Cardiac fibroblast (primary cell): ENCODE measurements at places on chromosomes 13 and 19.

GRCh38 chr19:38904581-38905539 lies 5.1 kb downstream of the NFKBIB start:
- no peak for DNase-seq

DNA sequence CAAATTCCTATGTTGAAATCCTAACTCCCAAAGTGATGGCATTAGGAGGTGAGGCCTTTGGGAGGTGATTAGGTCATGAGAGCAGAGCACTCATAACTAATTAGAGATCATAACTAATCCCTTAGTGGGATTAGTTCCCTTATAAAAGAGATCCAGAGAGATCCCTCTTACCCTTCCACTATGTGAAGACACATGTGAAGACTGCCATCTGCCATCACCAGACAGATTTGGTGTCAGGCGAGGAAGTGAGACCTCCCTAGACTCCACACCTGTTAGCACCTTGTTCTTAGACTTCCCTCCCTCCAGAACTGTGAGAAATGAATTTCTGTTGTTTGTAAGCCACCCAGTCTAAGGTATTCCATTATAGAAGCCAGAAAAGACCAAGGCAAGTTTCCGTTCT lies 112.2 kb downstream of the NDFIP2 start:
- DNase-seq = no peak

- DNase-seq = no peak
Measured at GRCh38 chr13:33015791-33016323, 366 bp upstream of the KL start.

GRCh38 chr13:101700598-101700997 lies 248.1 kb downstream of the ITGBL1 start:
- peak; percentile 78 for DNase-seq

DNA sequence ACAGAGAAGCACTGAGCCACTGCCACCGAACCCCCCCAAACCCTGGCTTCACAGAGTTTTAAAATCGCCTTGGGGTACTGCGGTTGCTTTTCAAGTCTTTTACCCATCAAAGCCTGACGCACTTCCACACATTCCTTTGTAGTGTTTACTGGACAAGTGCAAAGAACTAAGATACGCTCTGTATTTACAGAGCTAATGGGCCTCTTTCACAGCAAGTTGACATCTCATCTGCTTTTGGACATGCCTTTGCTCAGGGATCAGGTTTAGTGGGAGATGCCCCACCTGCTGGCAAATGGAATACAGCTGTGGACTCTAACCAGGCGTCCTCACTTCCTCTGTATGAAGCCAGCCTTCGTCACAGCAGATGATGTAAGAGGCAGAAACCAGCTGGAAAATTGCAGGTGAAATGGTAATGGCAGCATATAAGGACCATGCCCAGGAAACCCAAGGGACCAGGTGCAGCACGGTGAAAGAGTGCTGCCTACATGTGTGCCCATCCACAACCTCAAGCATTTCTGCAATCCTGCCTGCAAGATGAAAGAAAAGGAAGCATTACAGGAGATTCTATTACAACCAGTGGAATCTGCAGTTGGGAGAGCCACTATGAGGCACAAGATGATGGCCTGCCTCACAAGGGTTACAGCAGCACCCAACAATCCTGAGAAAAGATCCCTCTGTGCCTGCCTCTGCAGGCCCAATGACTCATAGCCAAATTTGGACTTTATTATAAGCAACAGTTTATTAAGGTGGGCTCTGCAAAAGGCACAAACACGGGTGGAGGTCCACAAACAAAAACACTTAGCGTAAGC lies 34.7 kb downstream of the BRD4 start:
- peak; percentile 67 for DNase-seq

GRCh38 chr13:33761740-33762139 lies 56.2 kb upstream of the RFC3 start:
- no peak for DNase-seq

DNA sequence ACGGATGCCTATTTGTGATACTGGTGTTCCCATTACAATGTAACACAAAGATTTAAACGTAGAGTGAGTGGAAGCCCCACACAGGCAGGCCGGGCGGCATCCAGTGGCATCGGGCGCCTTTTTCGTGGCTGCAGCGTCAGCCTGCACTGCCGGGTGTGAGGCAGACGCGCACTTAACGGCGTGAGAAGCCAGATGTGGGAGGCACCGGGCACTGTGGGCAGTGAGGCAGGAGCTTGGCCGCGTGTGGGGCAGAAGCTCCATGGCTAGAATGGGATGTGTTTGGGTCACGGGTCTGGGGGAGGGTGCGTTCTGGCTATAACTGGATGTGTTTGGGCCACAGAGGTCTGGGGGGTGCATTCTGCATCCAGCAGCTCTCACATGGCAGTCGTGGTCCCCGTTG lies 63.1 kb upstream of the F7 start:
- no peak for DNase-seq

DNA sequence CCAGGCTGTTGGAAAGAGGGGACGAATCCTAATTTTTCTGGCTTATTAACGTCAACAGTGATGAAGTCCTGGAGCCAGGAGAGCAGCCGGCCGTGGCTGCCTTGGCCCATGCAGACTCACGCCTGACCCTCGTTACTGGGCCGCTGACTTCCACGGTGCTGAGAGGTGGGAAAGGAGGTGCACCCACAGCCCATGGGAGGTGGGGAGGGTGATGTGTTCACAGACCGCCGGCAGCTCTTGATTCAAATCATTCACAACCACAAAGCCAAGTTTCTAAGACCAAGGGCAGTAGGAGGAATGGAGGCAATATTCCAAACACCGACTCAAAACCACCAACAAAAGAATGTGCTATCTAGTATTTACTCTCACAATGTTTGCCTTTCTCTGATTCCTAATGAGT lies 24.3 kb downstream of the COL4A2 start:
- DNase-seq = no peak

DNA sequence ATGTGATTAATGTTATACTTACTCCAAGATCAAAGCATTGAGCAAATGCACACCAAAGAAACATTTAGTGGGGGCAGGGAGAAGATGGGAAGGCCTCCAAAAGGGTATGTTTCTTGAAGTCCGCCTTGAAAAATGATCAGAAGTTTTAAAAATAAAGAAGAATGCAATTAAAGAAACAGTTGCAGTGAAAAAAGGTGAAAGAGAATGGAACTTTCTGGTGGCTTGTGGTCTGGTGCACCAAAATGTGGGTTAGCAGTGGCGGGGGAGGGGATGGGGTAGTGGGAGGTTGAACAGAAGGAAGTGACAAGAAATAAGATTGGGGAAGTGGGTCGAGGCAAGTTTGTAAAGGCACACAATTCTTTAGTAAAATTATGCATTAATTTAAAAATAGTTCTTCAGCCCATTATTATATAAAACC lies 2.5 kb downstream of the LCP1 start:
- DNase-seq = no peak

- DNase-seq = no peak
Measured at GRCh38 chr19:13451434-13451995, 54.8 kb downstream of the CACNA1A start.

GRCh38 chr13:22369090-22369489 lies 698.2 kb downstream of the FGF9 start:
- DNase-seq = no peak

DNA sequence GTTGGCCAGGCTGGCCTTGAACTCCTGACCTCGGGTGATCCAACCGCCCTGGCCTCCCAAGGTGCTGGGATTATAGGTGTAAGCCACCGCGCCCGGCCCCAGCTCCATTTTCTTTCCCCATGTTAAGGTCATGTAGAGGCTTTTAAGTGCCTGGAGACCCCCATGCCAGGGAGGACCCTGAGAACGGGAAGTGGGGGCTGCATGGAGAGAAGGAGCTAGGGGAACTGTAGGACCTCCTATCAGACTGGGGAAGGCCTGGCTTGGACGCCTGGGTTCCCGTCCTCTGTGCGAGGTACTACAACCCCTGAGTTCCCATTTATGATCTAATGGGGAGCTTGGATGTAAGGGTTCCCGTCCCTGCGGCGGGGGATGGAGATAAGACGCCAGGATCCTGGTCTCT lies 714 bp upstream of the NPAS1 start:
- DNase-seq = no peak
